ENCODE measurements at places on chromosomes 12 and 14.
A peak's percentile ranks its signal among the peaks of the same experiment; 100 is the strongest.

DNA sequence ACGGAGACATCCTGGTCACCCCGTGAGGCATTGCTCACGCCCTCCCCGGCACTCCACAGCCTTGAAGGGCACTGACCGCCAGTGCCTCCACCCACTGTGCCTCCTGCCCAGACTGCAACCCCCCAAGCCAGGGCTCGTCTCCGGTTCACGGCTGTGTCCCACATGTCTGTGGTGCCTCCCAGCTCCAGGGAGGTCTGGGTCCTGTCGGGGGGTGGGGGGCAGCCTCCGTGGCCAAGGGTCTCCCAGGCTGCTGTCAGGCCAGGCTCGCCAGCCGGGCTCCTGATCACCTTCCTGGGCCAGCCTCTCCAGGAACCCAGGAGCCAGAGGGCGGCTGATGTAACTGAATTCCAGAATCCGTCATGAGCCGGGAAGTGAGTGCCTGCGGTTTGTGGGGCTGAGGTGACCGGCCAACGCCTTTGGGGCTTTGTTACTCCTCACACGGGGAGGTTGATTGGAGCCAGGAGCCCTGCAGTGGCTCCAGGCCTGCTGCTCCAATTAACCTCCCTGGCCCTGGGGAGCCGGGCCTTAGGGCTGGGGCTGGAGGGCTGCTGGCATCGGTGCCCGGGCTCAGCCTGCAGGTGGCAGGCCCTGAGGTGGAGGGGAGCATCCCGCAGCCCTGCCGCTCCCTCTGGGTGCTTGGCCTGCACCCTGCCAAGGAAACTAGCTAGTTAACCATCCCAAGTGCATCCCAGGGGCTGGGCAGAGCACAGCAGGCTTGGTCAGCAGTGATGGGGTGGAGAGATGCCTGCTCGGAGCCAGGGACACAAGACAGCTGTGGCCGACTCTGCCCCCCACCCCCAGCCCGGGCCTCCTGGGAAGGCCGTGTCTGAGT lies 36.4 kb upstream of the FBRSL1 start:
- H3K4me3 ChIP-seq = no peak overlapping the region
- peak; percentile 54 for DNase-seq
- H3K4me1 ChIP-seq = no peaks in the 10 kb centered on the region
- H3K36me3 ChIP-seq = no peaks in the 10 kb centered on the region
- H3K27me3 ChIP-seq = peaks cover 6% of the 10 kb centered on the region

DNA sequence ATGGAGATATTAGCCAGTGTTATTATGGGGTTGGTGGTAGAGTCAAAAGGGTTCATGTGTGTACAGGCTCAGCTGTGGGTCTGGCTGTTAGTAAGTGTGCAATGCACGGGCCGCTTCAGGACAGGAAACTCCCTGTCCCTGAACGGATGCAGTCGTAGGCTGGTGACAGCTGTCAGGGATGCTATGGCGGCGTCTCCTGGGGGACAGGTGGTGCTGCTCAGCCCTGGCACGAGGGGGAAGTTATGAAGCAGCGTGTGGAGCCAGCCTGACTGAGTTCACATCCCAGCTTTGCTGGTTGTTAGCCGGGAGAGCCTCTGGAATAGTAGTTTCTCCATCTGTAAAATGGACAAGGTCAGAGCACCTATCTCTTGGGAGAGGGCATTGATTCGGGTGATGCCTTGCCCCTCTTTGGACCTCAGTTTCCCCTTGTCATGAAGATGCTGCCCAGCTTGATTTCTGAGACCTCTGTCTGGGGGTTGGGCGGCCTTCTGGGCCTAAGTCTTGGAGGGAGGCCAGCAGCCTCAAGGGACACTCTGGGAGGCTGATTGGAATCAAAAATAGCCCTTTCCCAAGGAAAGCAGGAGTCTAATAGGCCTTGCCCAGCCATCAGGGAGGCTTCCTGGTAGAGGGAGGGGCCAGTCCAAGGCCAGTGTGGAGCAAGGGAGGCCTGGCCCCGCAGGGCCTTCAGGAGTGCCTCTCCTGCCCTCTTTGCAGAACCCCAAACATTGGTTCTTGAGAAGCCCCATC lies 7.1 kb downstream of the ASB2 start:
- H3K36me3 ChIP-seq = no peaks in the 10 kb centered on the region
- H3K27me3 ChIP-seq = no peaks in the 10 kb centered on the region
- peaks cover 8% of the 10 kb centered on the region for H3K4me1 ChIP-seq
- no peak overlapping the region for H3K27ac ChIP-seq
- no peak for DNase-seq

DNA sequence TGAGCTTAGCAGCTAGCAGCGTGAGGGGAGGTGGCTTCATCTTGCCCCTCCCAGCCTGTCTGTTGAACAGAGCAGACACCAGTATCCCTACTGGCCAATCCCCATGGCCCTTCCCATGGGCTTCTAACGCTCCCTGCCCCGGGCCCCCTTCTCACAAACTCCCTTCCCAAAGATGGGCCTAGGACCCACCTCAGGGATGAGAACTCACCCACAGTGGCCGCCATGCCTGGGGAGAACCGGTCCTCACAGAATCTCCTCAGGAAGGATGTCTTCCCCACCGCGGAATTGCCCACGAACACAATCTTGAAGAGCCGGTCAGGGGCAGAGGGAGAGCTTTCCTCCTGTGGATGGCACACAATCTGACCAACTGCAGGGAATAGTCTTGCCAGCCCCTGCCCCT lies 119.5 kb downstream of the CRACR2A start:
- DNase-seq = no peak
- no peaks in the 10 kb centered on the region for H3K27me3 ChIP-seq
- H3K27ac ChIP-seq = no peak overlapping the region
- no peak overlapping the region for H3K4me3 ChIP-seq

GRCh38 chr12:49767333-49767732 lies 26.0 kb downstream of the TMBIM6 start:
- no peaks in the 10 kb centered on the region for H3K4me1 ChIP-seq
- DNase-seq = no peak
- peaks cover 12% of the 10 kb centered on the region for H3K36me3 ChIP-seq
- H3K27ac ChIP-seq = no peak overlapping the region
- H3K4me3 ChIP-seq = no peak overlapping the region
- H3K27me3 ChIP-seq = no peaks in the 10 kb centered on the region

- peak overlapping the region; percentile 89 for H3K27ac ChIP-seq
- no peaks in the 10 kb centered on the region for H3K36me3 ChIP-seq
- peaks cover 8% of the 10 kb centered on the region for H3K4me1 ChIP-seq
These were observed 18.0 kb downstream of the TRAF3 start for GRCh38 chr14:102795060-102795925.

DNA sequence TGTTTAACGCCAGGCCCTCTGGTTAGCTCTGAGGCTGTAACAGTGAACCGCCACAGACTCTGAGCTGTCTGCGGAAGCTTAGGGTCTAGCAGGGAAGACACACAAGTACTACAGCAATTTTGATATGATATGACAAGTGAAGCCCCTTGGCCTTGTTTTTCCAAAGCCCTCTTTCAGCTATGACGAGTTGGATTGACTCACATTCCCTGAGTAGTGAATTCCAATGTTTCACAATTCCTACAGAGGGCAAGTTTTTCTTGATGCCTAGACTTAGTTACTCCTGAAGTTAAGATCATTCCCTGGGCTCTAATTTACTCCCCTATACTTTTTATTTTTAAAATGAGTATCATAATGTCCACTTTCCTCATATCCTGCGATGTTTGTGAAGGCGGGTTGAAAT lies 53.3 kb upstream of the CISTR start:
- H3K4me3 ChIP-seq = no peak overlapping the region
- no peaks in the 10 kb centered on the region for H3K4me1 ChIP-seq
- no peak overlapping the region for H3K27ac ChIP-seq
- peak; percentile 56 for DNase-seq

- no peaks in the 10 kb centered on the region for H3K36me3 ChIP-seq
- H3K4me1 ChIP-seq = no peaks in the 10 kb centered on the region
- no peak overlapping the region for H3K27ac ChIP-seq
- no peak for DNase-seq
These were observed 63.2 kb downstream of the TSPAN11 start for GRCh38 chr12:30989754-30990153.

GRCh38 chr12:91772411-91772810 lies 373.2 kb downstream of the BTG1 start:
- no peak overlapping the region for H3K27ac ChIP-seq
- H3K4me1 ChIP-seq = no peaks in the 10 kb centered on the region
- no peaks in the 10 kb centered on the region for H3K36me3 ChIP-seq
- no peaks in the 10 kb centered on the region for H3K27me3 ChIP-seq
- H3K4me3 ChIP-seq = no peak overlapping the region

- H3K27ac ChIP-seq = no peak overlapping the region
- H3K4me1 ChIP-seq = no peaks in the 10 kb centered on the region
These were observed 13.9 kb upstream of the KRT86 start for GRCh38 chr12:52260361-52261207.

DNA sequence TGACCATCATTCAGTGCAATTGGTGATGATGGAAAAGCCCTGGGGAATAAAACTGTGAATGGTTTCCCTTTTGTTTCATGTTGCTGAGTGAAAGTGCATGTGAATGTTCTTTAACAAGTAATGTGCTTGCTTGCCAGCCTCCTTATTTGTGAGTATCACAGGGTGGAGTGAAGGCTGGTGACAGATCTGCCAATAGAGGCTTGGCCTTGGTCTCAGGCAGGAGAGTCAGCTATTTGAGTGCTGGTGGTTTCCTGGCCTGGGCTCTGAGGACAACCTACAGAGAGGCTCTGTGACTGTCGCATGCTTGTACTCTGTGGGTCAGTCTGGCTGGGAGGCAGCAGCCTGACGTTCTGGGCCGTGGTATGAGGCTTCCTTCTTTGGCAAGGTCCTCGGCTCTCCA lies 20.7 kb downstream of the KRT85 start:
- no peaks in the 10 kb centered on the region for H3K36me3 ChIP-seq
- no peak overlapping the region for H3K27ac ChIP-seq
- H3K4me3 ChIP-seq = no peak overlapping the region

DNA sequence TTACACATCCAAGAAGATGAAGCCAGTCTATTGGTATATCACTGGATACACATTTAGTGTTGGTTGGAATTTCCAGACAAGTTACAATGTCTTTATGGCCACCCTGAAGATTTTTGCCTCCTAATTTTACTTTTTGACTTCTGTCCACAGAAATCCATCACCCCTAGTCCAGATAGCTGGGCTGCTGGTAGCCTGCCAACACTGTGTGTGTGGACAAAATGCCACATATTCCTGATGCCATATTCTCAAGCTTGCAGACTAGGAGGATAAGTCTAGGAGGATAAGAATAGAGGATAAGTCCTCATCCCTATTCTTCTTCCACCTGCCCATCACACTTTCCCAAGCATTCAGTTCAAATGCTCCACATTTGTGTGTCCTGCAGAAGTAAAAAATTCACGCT lies 4.6 kb downstream of the ESR2 start:
- H3K27me3 ChIP-seq = no peaks in the 10 kb centered on the region
- H3K4me3 ChIP-seq = no peak overlapping the region
- no peaks in the 10 kb centered on the region for H3K36me3 ChIP-seq
- H3K4me1 ChIP-seq = peaks cover 4% of the 10 kb centered on the region
